ENCODE measurements at places on chromosomes 3 and 15.

DNA sequence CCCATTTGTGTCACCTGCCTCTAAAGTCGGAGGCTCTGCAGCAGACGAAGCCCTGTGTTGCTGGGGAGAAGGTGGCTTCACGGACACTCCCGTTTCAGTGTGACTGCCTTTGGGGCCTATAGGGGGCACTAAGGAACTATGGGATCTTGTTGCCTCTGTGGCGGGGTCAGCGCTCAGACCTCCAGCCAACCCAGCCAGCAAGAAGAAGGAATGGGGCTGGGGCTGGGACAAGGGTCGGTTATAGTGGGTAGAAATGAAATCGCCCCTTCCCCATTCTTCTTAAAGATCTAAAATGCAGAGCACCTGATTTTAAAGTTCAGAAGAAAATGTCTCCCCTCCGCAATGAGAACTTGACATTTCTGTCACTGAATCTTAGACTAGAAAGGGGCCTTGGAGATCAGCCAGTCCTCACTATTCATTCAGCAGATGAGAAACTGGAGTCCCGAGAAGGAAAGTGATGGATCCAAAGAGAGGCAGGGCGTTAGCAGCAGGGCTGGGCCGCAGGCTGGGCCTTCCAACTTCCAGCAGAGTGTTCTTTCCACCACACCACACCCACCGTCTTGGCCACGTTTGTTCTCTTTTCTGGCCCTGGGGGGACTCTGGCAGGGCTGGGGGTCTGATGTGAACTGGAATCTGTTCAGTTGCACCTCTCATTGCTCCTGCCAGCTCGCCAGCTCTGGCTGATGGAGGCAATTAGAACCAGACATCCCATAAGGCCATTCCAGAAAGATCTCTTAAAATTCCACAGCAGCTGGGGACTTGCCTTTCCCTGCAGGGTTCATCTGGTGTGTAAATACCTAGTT, 195.4 kb downstream of the OPA1 start:
- DNase-seq: no peak

DNA sequence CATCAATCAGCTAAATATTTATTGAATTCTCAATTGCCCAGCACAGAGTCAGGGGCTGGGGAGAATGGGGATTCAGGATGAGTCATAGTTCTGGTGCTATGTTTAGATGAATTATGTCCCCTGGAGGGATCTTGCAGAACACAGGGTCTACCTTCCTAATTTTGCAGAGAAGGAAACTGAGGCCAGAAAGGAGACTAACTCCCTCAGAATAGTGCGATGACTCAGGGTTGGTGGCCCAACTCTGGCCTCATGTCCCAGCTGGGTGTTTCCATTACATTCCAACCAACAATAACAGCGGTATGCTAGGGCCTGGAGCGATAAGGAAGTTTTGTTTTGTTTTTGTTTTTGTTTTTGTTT, 270.9 kb downstream of the TLE3 start:
- DNase-seq: no peak

GRCh38 chr3:11455956-11456355, 183.8 kb downstream of the ATG7 start:
- DNase-seq: no peak

DNA sequence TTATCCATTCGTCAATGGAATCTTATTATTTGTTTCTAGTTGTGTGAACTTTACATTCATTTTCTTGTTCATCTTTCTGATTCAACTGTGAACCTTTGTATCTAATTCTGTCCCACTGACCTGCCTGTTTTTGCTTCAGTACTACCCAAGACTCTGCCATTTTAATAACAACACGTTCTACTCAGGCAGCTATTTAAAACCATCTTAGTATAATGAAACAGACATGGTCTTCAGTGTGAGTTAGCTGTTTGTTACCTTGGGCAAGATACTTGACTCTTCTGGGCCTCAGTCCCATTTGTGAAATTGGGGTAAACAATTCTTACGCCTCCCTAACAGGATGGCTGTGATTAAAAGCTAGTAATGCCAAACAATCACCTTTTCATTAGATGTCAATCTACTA, 1.6 kb downstream of the BTBD1 start:
- DNase-seq: no peak

- no peak for DNase-seq
Measured at GRCh38 chr3:125382298-125382697, 7.2 kb upstream of the ZNF148 start.

GRCh38 chr3:182802413-182803390, 9.4 kb downstream of the ATP11B start:
- no peak for DNase-seq

- no peak for DNase-seq
Measured at GRCh38 chr15:69104050-69104750, 56.2 kb upstream of the GLCE start.

DNA sequence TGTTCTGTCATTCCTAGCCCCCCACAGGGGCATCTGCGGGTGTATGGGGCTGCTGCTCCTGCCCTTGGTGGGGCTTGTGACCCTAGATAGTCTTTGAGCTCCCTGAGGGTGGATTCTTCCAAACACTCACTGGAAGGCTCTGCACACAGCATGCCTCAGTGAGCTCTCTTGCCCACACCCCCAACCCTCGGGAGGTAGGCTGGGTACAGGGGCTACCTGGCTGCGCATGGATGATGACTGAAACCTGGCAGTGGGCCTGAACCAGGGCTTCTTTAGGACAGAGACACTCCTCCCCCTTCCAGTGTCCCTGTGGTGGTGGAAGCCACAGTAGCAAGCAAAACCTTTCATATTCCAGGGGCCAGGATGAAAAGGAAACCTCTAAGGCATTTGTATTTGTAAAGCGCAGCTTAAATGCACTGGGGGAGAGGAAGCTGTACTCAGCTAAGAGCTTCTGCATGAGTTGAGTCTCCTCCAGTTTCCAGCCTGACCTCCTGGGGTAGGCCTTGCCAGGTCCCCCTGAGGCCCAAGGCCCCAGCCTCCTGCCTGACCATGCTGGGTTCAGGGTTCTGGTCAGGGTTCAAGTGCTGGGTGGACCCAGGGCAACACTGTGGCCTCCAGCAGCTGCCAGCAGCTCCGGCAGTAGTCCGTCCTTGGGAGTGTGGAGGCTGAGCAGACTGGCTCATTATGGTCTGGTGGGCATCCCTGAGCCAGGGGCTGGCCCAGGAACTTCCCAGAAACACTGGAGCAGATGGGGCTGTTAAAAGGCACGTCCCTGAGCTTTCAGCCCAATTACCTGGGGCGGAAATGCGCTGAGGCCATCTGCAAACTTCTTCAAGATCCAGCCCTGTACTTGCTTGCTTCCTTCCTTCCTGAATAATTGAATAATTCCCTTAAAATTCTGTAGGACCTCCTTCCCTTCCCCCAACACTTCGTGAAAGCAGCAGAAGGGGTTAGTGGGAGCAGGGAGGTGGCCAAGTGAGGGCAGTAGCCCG, 89.7 kb downstream of the HMG20A start:
- no peak for DNase-seq

DNA sequence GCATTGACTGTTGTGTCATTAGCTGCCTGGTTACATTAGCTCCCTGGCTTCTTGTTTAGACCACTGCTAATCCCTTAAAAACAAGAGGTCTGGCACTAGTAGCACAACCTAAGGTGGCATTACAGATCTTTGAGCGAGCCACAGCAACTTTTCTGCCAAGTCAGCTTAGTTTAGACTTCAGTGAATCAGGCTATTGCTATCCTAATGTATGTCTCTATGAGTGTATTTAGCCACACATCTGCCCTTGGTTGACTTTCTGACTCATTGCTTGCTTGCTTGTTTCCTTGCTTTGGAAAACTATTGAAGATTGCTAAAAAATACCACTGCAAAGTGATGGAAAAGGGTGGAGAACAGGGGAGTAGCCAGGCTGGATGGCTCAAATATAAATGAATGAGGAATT, 50.2 kb downstream of the CHP1 start:
- peak; percentile 71 for DNase-seq

DNA sequence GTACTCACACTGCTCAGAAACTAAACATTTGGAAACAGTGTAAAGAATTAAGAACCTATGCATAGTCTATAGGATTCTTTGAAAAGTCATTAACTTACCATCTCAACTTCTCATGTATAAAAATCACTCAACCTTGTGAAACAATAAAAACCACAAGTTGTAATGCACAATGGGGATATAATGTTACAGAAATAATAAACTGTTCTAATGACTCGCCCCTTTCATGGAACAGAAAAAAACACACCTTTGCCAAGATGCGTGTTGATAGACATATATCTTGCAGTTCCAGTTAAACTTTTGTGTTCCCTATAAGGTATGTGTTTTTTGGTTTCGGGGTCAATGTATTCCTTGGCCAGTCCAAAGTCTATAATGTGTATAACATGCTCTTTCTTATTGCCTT, 50.8 kb upstream of the PPIB start:
- DNase-seq: no peak

DNA sequence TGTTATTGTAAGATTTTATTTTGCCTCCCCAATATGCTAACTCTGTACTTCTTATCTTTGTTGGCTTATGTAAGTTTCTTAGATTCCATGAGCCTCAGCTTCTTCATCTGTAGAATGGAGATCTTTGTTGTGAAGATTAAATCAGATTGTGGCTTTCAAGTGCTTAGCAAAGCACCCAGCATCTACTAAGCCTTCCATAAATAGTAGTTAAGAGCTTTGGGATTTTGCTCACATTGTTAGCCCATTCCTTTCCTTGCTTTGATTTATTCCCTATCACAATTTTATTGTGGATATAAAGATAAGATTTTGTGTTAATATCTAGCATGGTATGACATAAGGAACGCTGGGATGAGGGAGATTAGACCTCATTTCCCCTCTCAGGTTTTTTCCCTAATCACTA, 501.4 kb downstream of the PYDC2 start:
- no peak for DNase-seq

DNA sequence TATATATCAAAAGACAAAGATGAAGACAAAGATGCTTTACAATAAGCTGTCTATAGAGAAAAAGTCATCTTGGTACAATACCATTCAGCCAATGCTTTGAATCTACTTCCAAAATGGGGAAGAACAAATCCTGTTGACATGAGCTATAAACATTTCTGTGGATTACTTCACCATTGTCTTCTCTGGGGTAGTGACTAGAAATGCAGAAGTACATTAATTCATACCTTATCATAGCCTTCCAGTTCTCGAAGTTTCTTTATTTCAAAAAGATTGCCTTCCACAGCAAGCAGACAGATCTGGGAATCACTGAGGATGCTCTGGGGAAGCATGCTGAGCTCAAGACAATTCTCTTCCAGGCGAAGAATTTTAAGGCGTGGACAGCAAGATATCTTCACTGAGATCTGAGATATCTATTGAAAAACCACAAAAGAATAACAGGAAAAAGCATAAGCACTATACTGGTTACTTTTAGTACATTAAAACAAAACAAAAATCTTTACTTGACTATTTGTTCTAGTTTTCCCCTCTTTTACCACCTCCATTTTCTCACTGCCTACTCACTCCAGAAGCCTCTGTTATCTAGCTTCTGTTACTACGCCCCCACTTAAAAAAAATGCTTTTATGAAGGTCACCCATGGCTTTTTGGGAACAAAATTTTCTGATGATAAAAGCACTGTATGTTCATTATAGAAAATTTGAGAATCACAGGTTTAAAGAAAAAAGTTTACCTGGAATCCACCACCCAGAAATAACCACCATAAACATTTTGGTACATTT, 3.6 kb downstream of the LRRC57 start:
- no peak for DNase-seq

GRCh38 chr15:94848054-94848453, 616.7 kb downstream of the MCTP2 start:
- no peak for DNase-seq

GRCh38 chr15:69917056-69917455, 180.7 kb downstream of the TLE3 start:
- no peak for DNase-seq

GRCh38 chr15:63093486-63094205, 28.0 kb upstream of the LACTB start:
- DNase-seq: peak; percentile 65

GRCh38 chr3:32237670-32238452, 619 bp upstream of the CMTM8 start:
- DNase-seq: no peak

GRCh38 chr3:123859177-123859576, 25.0 kb downstream of the MYLK start:
- DNase-seq: no peak

DNA sequence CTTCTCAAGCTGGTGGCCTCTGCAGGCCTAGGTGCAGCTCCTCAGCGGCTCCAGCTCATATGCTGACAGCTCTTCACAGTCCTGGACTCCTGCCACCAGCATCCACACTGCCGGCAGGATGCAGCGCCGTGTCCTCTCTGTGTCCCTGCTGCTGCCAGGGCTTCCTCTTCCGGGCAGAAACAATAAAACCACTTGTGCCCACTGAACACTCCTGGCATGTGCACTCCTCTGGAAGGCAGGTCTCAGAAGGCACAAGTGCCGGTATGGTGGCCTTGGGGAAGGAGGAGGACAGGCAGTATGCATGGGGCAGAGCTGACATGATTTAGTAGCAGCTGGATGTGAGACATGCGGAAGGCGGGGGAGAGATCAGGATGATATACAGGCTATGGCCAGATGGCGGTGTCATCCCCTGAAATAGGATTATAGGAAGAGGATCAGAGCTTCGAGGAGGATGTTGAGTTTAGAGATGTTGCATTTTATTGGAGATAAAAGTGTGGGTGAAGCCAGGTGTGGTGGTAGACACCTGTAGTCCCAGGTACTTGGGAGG, 7.5 kb upstream of the MAN2A2 start:
- DNase-seq: no peak

GRCh38 chr3:108662142-108662738, 72.7 kb downstream of the DZIP3 start:
- DNase-seq: peak; percentile 45

DNA sequence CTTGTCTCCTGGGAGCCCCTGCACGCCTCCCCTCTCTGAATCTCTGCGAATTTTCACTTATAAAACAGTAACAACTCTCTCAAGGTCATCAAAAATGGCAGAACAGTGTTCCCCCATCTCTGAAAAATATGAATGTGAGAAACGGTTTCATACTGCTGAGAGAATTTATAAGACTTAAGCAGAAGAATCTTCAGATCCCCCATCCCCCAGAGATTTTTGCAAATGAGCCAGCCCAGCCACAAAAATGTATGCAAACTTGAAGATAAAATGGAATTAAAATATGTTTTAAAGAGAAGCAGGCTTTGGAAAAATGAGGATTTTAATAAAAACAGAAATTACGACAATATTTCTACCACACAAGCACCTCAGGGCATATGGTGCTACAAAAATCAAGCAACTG, 173.0 kb downstream of the STT3B start:
- no peak for DNase-seq

DNA sequence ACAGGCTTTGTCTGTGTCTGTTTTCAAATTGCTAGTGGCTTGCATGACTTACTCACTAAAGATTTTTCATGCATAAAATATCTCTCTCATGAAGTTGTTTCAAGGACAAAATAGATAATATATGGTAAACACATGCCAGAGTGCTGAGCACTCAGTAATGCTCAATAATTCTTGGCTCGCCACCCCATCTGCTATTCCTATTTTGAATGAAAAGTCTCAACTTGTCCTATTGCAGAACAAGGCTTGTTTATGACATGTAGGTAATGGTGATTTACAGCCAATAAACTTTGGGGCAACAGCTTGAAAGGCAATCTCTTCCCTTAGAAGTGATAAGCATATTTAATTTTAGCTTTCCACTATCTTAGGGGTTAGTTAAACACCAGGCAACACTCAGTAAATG, 789.0 kb upstream of the ROBO1 start:
- no peak for DNase-seq

- DNase-seq: no peak
Measured at GRCh38 chr3:129966876-129967275, 7.6 kb upstream of the TRH start.

- DNase-seq: no peak
Measured at GRCh38 chr3:59873576-59874230, 823.9 kb upstream of the CFAP20DC start.

- no peak for DNase-seq
Measured at GRCh38 chr3:10968401-10968800, 24.1 kb upstream of the SLC6A1 start.

Measured in HFF-Myc (cell line).